Effector memory CD4-positive, alpha-beta T cell (primary cell): ENCODE measurements at places on chromosomes 11 and 22.

- no peak for DNase-seq
Measured at GRCh38 chr22:27612115-27612514, 189.4 kb downstream of the MN1 start.

- DNase-seq: no peak
Measured at GRCh38 chr11:122963961-122964360, 17.7 kb downstream of the BSX start.

GRCh38 chr22:50522806-50523438, 2.5 kb downstream of the SCO2 start:
- no peak for DNase-seq

GRCh38 chr11:96139691-96140090, 203.3 kb downstream of the MAML2 start:
- no peak for DNase-seq

GRCh38 chr11:44595964-44596381, 30.5 kb downstream of the CD82 start:
- no peak for DNase-seq

GRCh38 chr11:68704887-68705286, 20.5 kb downstream of the GAL start:
- no peak for DNase-seq

DNA sequence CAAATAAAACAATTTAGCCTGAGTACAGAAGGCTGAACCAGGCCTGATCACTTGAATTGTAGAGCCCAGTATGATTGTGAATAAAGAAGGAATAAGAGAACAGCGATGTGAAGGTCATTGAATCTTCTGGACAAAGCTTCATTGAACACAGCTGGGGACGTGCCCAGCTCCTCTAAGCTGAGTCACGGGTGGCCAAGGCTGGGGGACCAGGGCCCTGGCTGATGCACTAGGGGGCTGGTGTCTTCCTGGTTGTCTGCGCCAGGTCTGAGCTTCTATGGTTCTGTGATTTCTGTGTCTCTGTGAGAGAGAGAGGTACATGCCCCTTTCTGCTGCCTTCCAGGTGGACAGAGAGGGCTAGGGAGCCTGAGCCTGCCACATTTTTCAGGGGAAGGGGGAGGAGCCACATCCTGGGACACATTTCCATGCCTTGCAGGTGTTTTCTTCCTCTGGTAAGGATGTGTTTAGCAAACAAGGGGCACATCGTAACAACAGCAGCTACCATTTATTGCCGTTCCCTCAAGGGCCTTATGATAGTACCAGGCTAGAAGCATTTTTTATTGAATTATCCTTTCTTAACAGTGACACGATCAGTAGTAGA, 135.7 kb downstream of the C11orf91 start:
- no peak for DNase-seq

- no peak for DNase-seq
Measured at GRCh38 chr11:27390318-27391295, 27.6 kb upstream of the CCDC34 start.

DNA sequence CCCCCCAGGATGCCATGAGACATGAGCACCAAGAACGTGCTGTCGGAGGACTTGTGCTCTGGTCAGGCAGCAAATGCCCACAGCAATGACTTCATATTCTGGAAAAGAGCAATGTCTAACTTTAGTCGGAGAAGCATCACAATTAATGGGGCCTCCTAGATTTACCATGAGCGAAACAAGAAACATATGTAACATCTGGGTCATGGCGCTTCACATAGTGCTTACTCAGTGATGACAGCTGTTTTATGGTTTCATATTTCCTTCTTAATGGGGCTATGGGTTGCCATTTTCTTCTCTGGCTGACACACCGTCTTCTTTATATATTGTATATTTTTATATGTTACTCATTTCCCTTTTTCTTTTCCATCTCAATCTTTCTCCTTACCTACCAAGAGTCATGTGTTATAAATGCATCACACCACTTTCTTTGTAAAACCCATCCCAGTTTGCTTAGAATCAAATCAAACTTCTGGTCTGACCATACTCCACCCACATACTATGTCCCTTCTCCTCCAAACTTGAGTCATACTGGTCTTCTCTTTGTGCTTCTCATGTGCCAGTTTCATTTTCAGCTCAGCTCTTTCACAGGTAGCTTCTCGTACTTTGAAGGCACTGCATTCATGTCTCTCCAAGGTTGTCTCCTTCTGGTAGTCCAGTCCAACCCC, 9.4 kb upstream of the CASP12 start:
- no peak for DNase-seq

DNA sequence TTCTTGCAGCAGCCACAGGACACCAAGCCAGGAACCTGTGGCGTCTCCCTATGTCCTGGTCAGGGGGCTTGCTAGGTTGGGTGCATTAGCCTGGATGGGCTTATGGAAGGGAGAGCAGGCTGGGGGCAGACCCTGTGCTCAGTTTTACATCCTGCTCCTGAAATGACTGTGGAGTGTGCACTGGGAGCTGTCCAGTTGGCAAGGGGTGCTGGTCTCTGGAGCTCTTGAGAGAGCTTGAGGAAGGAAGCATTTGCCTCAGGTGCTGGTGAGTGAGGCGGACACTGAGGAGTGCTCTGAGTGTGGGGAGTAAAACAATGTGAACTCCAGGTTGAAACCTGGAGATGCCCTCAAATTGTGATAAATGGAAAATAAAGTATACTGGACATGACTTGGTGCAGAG, 3.4 kb downstream of the SCGB1D4 start:
- DNase-seq: no peak

GRCh38 chr11:67468056-67468455, 995 bp downstream of the TMEM134 start:
- no peak for DNase-seq

DNA sequence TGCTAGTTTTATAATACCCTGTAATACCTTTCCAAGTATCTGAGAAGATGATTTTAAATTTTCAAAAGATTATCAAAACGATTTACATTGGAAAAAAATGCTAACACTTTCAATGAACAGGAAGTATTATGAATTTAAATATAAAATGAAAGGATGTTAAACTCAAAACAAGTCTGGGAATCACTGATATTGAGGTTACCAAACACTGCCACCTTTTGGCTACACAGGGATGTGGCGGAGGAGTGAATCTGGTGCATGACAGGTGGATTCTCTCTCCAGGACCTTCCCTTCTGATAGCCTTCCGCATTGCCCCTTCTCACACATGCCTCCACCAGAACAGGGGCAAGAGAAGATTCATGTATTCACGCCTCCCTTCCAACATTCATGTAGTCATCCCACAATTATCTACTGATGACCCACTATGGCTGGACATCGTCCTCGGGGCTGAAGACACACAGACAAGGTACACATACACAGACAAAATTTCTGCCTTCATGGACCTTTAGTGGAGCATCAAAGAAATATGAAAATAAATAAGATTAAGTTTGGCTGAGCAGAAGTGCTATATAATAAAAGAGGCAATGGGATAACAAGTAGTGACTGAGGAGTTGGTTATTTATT, 34.7 kb downstream of the ATG16L2 start:
- peak; percentile 17 for DNase-seq

- DNase-seq: no peak
Measured at GRCh38 chr11:126115127-126115495, 52.4 kb upstream of the CDON start.

DNA sequence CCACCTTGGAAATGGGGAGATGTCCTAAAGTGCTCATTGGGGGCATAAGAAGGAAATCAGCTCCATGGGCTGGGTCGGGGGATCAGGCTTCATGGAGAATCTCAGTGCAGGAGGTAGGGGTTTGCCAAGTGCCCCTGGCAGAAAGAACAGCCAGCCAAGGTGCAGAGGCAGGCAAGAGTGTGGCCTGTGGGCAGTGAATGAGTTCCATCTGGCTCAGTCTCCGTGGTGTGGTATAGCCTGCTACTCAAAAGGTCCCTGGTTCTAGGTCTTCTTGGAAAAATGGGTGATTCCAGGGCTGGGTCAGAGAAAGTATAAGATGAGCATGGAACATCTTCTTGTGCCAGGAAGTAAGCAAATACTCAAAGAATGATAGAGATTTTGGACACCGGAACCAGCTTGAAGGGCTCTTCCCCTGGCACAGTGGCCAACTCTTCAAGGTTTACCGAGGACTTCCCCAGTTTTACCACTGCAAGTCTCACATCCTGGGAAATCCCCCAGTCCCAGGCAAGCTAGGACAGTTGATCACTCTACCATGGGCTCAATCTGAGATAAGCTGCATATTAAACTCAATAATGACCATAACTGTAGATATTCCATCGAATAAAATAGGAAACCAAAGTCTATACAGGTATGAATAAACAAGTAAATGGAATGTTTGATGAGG, 10.6 kb upstream of the ARAP1 start:
- DNase-seq: no peak

GRCh38 chr11:68763926-68764657, 12.8 kb upstream of the TESMIN start:
- DNase-seq: no peak

- DNase-seq: peak; percentile 79
Measured at GRCh38 chr22:37198258-37199102, 10.4 kb upstream of the C1QTNF6 start.

DNA sequence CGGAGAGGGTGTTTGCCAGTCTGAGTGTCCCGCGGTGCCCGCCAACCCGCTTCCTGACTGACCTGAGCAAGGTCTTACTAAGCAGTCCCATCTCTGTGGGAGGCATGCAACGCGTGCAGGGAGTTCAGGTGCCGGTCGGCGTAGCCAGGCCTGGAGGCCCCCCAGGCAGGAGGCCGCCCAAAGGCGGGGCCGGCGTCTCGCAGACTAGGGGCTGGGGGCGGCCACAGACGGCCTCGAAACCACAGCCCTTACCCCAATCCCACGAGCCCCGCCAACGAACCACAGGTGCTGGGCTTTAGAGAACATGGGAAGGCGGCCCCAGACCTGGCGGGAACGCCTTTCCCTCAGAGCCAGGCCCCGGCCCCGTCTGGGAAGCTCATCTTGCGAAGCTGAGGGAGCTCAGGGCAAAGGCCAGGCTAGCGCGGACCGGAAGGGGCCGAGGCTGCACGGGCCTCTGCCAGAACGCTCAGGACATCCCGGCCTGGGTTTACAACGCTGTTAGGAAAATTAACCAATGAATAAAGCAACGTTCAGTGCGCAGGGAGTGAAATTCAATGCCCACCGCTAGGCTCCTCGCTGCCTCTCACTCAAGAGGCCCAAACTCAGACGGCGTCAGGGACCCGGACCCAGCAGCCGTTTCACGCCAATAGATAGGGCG, 2.1 kb upstream of the MTFP1 start:
- DNase-seq: peak; percentile 35

DNA sequence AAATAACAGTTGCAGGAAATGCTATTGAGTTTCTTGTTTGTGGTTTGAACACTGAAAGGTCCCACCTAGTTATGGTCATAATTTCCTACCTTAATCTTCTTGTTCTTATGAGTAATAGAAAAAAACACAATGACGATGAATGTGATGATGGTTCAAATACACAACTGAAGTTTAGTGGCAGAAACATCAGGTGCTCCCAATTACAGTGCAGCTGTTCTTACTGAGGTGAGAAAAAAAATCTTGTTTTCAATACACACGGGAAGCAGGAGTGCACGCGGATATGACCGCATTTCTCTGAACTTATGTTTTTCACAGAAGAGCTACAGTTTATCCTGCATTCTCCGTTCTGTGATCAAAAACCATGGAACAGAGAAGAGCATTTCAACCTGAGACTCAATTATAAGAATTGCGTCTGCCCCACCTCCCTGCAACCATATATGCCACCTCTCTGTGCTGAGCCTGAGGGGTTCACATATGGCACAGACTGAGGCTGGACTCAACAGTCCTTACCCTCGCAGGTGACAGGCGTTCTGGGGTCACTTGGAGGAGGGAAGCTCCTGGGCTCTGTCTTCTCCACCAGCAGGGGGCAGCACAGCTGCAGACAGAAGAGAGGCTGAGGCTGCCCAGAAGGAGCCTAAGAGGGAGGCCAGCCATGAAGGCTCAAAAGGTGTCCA, 99.7 kb upstream of the IGLL5 start:
- peak; percentile 41 for DNase-seq

- DNase-seq: peak; percentile 12
Measured at GRCh38 chr22:29202212-29203192, 3.2 kb upstream of the EMID1 start.

DNA sequence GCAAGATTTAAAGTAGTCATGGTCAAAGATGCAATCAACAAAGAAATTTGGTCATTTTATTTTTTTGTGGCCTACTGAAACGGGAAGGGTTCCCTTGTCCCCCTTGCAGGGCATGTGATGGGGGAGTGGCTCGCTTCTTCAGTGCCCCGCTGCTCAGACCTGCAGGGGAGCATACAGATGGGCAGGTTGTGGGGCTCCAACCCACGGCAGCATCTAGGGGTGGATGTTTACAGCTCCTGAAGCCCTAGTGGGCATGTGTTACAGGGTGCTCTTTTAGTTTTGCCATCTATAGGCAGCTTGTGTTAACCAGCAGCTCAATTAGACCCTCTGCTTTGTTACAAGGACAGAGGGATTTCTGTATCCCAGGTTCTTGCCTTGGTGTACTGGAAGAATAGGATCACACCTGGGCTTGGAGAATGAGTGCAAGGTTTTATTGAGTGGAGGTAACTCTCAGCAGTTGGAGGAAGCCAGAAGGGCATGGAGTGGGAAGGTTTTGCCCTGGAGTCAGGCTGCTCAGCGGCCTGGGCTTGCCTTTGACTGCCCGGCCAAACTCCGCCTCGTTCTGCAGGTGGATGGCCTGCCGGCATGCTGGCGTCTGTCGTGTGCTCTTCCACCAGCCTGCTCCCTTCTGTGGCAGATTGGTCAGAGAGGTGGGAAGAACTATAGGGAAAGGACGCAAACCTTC, 9.4 kb downstream of the GSTP1 start:
- no peak for DNase-seq

DNA sequence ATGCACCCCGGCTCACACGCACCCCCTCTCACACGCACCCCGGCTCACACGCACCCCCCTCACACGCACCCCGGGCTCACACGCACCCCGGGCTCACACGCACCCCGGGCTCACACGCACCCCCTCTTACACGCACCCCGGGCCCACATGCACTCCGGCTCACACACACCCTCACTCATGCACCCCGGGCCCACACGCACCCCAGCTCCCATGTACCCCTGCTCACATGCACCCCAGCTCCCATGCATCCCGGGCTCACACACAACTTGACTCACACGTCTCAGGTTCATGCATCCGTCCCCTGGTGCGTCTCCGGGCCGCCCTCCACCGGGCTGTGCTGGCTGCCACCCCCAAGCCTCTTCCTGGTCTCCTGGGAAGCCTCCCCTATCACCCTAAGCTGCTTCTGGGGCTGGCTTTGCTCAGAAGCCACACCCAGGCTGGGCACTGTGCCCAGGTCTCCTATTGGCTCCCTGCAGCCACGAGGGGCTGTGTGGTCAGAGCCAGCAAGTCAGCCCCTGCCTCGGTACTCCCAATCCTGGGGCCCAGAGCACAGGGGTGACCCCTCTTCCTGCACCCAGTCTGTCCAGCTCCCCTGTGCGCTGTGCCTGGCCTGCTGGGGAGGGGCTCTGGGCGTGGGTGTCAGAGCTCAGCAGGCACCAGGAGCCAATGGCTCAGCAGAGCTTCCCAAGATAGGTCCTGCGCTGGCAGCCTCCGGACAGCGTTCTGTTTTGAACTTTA, 16.9 kb downstream of the TSPAN4 start:
- no peak for DNase-seq

- no peak for DNase-seq
Measured at GRCh38 chr11:91023731-91024130, 800.9 kb upstream of the CHORDC1 start.

GRCh38 chr22:42080287-42080686, 787 bp downstream of the SMDT1 start:
- no peak for DNase-seq

- DNase-seq: peak; percentile 62
Measured at GRCh38 chr11:117232092-117232878, at the start of gene RNF214. RNF214 (plus strand) TSS chr11:117232671; CDS start chr11:117234273, 1,602 bp downstream.

- peak; percentile 68 for DNase-seq
Measured at GRCh38 chr22:28955817-28956216, 72.4 kb downstream of the ZNRF3 start.

GRCh38 chr11:34648036-34648435, 27.1 kb downstream of the EHF start:
- DNase-seq: no peak

- DNase-seq: no peak
Measured at GRCh38 chr11:78986305-78986704, 411.6 kb upstream of the NARS2 start.
